ENCODE measurements at places on chromosomes 3 and 15.

DNA sequence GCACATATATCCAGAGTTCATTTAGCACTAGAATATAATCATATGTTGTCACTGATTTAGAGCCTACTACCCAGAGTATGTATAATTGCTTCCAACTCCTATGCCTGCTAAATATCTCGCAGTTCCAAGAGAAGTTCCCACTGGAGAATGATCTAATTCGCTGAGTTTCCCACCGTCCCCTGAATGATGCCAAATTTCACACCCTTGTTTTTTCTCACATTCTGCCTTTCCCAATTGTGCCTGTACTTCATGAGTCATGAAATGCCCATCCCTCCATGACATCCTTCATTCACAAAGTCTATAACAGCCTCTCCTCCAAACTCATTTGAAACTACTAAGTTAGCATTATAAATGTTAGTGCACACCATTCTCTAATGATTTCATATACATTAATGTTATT lies 177.2 kb downstream of the CBLB start:
- no peak for DNase-seq

DNA sequence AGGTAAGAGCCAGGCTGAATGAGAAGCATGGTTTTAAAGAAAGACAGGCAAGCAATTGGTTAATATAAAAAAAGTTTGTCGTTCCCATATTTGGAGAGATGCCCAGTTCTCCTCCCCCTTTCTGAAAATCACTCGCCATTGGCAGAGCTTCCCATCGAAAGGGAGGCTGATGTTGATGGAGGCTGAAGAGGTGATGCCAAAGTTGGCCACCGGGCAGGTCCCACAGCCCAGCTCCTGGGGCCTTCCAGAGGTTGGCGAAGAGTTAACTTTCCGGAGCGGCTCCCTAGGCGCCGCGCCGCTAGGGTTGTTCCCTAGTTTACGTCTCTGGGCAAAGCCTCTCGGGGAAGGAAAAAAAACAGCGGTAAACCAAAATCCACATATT lies 793 bp downstream of the PCOLCE2 start:
- DNase-seq, result no peak

DNA sequence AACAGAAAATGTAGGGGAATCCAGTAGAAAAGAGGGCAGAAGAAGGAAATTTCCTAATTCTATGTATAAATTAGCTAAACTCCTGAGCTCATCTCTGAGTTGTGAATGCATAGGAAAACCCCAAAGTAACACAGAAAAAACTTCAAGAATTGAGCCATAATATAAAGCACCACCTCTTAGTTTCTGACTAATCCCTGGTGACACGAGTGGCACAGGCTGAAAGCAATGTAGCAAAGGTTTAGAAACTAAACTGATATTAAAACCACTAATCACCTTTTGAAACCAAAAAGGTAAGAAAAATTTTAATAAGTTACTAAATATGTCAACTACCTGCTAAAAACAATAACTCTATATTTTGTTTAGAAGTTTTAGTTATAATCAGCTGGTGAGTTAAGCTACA lies 255.6 kb upstream of the NECTIN3 start:
- DNase-seq, result no peak

- no peak for DNase-seq
These were observed 148.4 kb downstream of the PGPEP1L start for GRCh38 chr15:98859149-98859548.

GRCh38 chr15:92576597-92577200 lies 78.9 kb downstream of the FAM174B start:
- DNase-seq, result no peak
